COR-L47 (cell line): ENCODE measurements at places on chromosomes 12 and 14.

DNA sequence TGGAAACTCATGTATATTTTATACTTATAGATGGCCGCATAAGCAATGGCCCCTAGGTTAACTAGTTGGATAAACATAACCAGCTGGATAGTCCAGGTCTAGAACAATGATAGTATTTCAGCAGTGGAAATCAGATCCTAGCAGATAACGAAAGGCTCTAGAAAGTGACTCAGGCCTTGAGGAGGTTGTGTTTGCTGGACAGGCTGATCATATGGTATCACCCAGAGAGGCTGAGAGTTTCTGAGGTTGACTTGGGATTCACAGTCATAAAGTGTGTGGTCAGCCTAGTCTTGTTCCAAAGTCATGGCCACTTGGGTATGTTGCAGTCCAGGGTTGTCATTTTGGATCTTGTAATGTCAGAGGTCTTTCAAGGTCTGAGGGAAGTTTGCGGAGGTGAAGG lies 16.8 kb downstream of the FLVCR2 start:
- DNase-seq = no peak

GRCh38 chr14:100784523-100785337 lies 41.2 kb upstream of the MEG3 start:
- DNase-seq = no peak

- no peak for DNase-seq
Measured at GRCh38 chr14:32304296-32304695, 24.8 kb upstream of the AKAP6 start.

DNA sequence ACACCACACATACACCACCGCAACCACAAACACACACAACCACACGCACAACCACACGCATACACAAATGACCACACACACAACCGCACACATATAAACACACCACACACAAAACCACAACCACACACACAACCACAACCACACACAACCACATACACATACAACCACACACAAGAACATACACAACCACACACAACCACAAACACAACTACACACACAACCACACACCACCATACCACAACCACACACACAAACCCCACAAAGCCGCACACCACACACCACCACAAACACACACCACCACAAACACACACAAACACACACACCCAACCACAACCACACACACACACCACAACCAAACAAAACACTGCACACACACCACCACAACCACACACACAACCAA lies 107.5 kb upstream of the FZD10 start:
- DNase-seq = no peak

DNA sequence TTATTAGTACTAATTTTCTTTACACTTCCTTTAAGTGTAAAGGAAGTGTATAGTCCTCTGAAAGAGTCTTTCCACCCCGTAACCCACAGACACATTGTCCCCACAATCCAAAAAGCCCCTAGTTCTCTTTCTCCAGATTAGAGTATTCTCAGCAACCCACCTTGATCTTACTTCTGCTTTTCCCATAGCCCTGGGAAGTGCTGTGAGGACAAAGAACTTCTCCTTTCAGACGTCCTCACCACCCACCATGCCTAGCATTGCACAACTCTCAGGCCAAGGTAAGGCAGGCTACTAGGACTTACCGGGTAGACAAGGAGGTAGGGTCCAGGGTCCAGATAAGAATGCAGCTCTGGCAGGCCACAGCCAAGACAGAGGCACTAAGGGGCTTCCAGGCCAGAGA lies 7.4 kb downstream of the AAAS start:
- DNase-seq = no peak

GRCh38 chr12:22828066-22828465 lies 203.1 kb downstream of the ETNK1 start:
- DNase-seq = no peak

DNA sequence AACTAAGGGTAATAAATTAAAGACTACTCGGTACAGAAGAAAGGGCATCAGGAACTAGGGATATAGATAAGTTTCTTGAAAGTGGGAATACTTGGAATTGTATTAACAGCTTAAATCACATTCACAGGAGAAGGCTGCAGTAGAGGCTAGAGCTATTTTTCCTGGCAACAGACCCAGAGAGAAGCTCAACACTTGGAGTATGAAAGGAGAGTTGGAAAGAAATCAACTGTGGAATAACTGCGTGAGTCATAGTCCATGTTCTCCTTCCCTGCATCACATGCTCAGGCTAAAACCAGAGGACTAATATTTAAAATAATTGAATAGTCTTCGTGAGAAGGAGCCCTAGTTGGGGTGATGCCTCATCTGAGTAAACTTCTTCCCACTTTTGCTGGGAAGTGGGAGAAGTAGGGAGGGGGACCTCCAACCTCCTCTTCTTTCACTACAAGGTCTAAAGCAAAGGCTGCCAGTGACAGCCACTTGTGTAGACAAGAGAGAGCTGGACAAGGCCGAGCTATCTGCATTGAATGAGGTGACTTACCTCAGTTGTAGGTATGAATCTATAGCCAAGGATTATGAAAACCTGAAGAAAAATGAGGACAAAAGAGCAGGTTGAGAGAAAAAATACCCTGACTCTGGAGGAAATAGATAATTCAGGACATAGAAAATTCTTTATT lies 32.7 kb downstream of the DYRK2 start:
- DNase-seq = no peak

DNA sequence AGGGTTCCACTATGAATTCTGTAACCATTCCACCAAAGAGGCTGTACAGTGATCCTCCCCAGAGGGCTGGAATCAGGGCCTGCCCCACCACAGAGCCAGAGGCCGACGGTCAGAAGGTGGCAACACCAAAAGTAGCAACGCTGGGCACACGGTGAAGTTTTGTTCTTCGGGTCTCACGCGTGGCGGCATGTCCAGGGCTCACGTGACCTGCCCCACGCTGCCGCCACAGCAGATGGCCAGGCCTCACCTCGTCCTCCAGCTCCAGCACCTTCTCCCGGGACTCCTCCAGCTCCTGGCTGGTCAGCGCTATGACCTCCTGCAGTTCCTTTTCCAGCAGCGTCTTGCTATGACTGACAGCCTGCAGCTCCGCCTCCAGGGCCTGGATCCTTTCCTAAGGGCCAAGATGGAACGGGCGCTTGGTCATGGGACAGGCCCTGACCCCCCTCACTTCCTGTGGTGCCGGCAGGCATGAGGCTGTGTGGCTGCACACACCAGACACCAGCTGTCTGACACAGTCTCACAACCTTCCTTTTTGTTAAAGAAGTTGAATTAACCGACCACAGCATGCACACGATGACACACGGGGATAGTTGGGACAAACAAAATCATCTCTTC lies 22.4 kb upstream of the ANKLE2 start:
- no peak for DNase-seq

GRCh38 chr12:46404225-46404631 lies 31.7 kb upstream of the SLC38A2 start:
- no peak for DNase-seq

- DNase-seq = peak; percentile 20
Measured at GRCh38 chr12:104734541-104735095, 223.5 kb downstream of the SLC41A2 start.

GRCh38 chr12:123142921-123143735 lies 7.8 kb downstream of the PITPNM2 start:
- peak; percentile 26 for DNase-seq

DNA sequence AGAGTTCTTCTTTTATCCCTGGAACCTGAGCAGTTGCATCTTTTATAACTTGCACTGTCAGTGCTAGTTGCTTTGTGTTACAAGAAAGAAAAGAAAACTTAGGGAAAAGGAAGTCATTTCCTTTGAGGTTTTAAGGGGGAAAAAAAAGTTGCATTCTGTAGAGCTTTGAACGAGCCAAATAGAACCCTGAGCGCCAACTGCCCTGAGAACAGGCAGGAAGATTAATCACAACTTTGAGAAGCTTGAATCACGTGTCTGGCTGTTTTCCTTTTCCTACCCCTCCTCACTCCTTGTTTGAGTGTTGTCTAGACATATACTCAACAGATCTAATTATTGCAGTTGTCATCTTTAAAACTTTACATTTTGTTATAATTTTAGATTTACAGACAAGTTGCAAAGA lies 12.5 kb downstream of the PCNX1 start:
- no peak for DNase-seq

DNA sequence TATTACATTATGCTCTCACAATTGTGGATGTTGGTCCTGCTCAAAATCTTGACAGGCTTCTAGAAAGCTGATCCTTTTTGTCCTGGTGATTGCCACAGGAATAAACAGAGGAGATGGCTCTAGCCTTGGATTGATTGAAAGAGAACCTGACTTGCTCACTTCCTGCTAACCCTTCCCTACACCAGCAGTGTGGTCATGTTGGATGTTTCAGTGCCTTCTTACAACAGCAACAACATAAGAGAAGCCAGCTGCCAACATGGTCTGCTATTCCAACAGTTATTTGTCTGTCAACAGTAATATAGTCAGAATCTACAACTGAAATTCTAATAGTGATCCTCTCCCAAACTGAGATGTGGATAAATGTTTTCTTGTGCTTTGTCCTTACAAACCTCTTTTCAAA lies 311.6 kb upstream of the DIO2 start:
- DNase-seq = no peak

GRCh38 chr12:105961821-105962671 lies 176.7 kb downstream of the NUAK1 start:
- no peak for DNase-seq

GRCh38 chr14:69539631-69540410 lies 34.9 kb downstream of the CCDC177 start:
- DNase-seq = no peak
